ENCODE measurements at places on chromosomes 5 and 9.

- DNase-seq, result no peak
Observed at GRCh38 chr5:67338421-67338820, 141.8 kb upstream of the CD180 start.

DNA sequence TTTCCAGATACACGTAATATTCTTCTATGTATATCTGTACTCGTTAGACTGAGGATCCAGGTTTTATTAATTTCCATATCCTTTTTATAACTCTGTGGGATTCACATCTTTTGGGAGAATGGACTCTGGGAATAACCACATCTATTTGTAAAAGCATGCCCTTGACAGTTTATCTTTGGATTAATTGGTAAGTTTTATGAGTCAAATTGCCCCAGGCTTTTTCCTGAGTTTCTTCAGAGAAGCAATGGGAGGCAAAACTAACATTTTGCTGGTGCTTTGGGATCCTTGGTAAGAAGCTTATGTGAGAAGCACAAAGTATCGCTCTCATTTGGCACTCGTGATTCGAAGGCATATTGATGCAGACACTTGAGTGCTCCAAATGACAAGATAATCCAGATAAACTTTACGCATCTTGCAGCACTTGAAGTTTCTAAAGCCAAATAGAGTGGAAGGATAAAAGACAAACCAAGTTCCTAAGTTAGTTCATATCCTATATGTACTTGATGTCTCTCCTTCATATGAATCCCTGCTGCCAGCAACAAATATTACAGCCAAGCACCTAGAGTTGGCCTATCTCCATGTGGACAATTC is 324.7 kb downstream of the TLE4 start:
- DNase-seq, result no peak

GRCh38 chr9:110575945-110576344 is 3.6 kb downstream of the SVEP1 start:
- no peak for DNase-seq

- no peak for DNase-seq
Observed at GRCh38 chr9:129504404-129504803, 116.5 kb downstream of the C9orf50 start.

- DNase-seq, result no peak
Observed at GRCh38 chr9:96056226-96056625, 180.7 kb downstream of the ERCC6L2 start.

DNA sequence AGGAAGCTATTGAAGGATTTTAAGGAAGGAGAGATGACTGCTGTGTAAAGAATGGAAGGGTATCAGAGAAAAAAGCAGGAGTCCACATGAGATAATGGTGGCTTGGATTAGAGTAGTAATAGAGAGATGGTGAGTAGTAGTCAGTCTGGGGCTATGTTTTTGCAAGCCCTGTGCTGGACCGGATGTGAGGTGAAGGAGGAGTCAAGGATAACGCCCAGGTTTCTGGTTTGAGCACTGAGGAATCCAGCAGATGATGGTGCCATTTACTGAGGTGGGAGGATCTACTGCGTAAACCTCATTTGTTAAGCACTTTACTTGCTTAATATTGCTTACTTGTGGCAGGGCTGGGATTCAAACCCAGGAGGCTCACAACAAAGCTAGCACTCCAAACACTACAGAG is 1.1 kb downstream of the TIGD6 start:
- DNase-seq, result no peak

DNA sequence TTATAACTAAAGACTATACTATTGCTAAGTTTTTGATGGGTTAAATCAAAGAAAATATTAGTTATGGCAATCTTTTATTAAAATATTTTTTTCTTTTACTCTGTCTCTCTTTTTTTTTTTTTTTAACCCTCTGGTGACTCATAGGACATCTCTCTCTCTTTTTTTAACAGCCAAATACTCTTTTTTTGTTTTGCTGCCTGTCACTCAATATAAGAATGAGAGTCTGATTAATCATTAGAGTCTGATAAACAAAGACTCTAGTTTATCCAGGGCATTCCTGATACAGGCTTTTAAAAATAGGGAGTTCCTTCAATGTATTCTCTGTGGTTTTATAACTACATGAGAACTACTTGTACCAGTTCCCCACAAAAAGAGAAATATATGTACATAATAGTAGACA is 77.3 kb downstream of the SLC38A9 start:
- DNase-seq, result no peak

DNA sequence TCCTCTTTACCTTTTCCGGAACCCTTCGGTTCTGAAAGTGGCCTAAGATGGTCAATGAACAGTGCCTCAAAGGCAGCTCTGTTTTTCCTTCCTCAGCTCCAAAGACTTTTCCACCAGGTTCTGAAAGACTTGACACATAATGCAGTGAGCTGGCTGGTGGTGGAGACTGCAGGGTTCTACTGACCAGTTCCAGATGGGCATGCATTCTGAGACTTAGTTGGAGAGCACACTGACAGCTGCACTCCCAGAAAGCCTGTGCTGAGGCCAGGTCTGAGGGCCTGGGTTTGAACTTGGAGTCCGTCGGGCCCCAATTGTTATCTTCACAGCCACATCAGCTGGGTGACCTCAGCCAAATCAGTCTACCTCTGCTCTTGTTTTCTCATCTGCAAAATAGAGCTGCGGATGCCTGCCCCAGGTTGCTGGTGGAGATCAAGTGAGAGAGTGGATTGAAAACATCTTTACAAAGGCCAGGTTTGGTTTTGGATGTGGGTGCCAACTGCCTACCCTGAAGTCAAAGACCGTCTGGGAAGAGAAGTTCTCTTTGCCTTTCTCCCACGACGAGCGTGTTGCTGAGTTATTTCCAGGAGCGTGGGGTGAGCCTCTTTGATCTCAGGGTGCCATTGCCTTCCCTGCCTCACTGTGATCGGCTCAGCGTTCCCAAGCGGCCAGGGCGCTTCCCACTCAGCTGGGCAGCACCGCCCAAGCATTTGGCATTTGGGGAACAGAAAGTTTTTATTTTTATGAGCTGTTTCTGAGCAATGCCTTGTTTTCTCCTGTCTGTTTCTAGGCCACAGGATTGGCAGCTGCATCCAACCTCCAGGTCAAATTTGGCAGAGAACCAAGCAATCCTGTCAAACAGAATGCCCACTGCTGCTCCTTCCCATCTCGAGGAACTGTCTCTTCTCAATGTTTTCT is 54.9 kb downstream of the RAD23B start:
- no peak for DNase-seq

DNA sequence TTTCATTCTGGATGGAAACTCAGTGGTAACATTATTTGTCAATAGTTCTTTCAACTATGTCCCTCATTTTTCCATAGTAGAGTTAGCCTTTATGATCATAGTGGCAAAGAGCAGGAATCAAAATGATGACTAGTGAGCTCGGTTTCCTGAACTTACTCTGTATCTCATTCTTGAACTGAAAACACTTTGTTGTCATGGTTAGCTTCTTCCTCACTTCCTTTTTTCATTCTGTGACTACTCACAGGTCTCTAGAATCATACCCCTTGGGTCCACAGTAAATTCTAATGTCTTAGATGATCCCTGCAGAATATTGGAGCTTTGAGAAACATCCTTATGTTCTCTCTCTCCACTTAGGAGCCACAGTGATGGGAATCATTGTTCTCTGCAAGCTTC is 29.4 kb upstream of the RECK start:
- no peak for DNase-seq

DNA sequence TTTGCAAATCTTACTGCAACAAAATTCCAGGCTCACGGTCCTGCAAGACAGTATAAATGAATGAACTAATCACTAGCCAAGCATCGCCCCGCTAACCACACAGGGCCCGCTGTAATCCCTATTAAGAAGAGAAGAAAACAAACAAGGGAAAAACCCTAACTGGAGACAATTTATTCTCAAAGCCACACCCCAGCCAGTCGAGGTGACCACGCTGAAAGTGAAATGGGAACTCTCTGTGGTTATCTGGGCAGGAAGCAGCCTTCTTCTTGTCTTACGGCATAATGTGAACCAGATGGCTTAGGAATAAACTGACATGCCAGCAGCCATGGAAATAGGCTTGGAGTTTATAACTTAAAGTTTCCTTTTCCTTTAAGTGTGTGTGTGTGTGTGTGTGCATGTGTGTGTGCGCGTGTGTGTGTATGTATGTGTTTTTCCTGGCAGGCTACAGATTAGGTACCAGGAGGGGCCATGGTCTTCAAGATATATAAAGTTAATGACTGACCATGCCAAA is 120.2 kb downstream of the SEMA6A start:
- no peak for DNase-seq

DNA sequence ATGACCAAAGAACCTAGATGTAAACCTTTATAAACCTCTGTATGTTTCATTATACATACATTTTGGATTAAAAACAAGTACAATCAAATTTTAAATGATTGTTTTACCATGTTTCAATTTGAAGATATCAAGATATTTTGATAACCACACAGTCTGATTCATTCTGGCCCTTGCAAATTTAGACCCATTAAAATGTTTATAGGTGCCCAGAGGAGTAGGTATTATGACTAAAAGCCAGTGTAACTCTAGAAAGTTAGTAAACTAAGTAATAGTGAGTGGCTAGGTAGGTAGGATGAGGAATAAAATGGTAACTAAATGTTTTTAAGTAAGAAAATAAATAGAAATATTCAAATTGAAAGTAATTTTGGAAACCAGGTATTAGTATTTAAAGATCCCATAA is 165.5 kb downstream of the PBX3 start:
- no peak for DNase-seq

- DNase-seq, result no peak
Observed at GRCh38 chr5:1324719-1325190, 20.1 kb downstream of the CLPTM1L start.

GRCh38 chr9:19430201-19430760 is 21.5 kb downstream of the ACER2 start:
- no peak for DNase-seq

DNA sequence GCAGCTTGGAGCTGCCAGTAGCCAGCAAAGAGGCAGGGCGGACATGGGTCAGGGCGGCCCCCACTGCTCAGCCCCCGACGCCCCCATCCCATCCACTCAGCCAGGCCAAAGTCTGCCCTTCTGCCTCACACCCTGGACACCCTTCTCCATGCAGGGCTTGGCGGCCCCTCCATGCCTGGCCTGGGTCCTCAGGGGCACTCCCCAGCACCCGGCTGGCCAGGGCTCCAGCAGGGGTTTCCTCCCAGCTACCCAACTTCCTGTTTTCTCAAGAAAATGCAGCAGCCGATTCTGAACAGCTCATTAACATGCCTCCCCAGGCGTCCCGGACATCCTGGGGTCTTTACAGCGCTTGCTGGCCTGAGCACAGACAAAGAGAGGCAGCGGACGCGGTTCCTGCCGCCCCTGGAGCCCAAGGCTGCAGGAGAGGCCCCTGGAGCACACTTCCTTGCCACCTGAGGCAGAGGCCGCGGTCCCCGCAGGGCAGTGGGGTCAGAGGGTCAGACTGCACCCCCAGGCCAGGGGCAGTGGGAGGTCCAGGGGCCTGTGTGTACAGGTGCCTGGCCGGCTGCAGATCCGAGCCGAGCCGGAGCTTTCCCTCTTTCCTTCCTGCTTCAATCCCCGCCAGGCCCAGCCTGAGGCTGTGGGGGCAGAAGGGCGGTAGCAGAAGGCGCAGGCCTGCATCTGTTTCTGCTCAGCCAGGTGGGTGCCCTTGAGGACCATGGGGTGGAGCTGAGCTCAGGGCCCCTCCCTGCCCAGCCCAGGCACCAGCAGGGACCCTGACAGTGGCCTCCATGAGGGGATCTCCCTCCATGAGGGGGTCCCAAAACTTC is 18.7 kb upstream of the NRARP start:
- DNase-seq, result no peak

DNA sequence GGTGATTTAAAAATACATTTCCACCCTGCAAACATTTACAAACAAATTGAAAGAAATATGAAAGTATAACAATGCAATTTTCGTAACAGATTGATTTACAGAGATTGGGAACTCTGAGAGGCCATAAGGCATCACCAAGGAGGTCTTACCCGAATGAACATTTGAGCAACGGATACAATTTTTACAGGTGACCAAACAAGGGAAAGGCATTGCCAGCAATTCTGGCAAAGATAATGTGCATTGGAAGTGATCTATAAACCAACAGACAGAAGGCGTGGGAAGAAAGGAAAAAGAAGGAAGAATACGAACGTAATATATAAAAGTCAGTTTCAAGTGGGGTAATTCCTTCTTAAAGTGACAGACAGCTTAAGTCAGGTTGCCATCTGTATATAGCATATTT is 295.9 kb downstream of the CDH12 start:
- DNase-seq, result no peak

GRCh38 chr9:98707166-98708102 is 1.3 kb downstream of the GABBR2 start:
- peak; percentile 83 for DNase-seq

- DNase-seq, result no peak
Observed at GRCh38 chr5:132669966-132670882, 3.6 kb upstream of the IL4 start.

- DNase-seq, result peak; percentile 97
Observed at GRCh38 chr9:134365791-134366222, 39.6 kb downstream of the RXRA start.
